GM04503 (cell line): ENCODE measurements at places on chromosomes 5 and 9.

GRCh38 chr5:7010591-7010990 lies 297.4 kb downstream of the TENT4A start:
- no peak for DNase-seq

DNA sequence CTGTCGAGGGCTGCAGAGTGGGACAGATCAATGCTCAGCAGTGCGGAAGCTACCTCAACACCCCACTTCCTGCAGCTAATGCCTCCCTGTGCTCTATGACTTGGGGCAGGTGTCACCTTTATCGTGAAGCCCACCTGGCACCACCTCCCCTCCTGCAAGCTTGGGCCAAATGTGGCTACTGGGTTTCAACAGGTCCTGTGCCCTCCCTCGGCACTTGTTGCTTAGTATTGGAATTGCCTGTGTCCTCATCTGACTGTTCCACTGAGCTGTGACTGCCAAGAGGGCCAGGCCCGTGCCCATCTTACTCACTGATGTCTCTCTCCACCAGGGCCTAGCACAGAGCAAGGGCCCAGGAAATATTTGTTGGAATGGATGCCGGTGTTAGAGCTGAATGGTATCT lies 9.4 kb downstream of the SLC27A4 start:
- DNase-seq, result no peak

DNA sequence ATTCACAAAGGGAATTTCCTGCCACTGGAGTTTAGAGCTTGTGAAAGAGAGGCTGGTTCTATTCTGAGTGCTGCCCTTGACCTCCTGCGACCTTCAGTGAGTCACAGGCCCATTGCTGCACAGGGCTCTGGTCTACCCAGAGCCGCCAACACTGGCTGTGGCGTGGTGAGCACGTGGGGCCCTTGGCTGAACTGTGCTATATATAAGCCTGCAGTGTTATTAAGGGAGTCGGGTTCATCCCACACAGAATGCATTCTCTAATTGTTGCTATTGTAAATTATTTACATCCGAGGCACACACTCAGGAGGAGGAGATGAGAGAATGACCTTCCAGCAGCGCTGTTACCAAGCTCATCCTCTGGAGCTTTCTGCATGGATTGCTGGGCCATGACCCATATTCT lies 47.1 kb downstream of the BRINP1 start:
- DNase-seq, result no peak

DNA sequence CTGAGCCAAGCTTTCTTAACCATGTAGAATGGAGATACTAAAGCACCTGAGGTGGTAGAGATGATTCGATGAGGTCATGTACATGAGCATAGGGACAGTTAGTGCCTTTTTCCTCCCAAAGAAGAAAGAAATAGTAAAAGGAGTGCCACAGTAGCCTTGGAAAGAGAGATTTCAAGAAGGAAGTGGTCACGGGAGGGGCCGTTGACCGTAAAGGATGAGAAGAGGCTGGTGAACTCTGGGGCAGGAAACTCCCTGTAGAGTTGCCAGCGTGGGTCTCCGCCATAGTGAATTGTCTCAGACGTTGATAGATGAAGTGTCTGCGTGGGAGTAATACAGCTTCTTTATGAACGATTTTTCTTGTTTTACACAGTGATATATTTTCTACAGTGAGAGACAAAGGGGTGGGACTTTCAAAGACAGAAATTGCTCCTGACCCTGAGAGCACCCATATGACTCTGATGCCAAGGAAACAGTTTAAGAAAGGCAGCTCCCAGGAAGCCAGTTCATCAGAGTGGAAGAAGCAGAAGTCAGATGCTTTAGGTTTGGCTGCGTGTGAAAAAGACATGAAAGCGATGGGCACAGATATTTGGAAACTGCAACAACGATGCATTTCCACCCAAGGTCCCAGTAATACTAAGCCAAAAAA lies 41.3 kb downstream of the UGCG start:
- no peak for DNase-seq

- peak; percentile 65 for DNase-seq
Measured at GRCh38 chr5:15620501-15620900, 120.5 kb downstream of the FBXL7 start.

DNA sequence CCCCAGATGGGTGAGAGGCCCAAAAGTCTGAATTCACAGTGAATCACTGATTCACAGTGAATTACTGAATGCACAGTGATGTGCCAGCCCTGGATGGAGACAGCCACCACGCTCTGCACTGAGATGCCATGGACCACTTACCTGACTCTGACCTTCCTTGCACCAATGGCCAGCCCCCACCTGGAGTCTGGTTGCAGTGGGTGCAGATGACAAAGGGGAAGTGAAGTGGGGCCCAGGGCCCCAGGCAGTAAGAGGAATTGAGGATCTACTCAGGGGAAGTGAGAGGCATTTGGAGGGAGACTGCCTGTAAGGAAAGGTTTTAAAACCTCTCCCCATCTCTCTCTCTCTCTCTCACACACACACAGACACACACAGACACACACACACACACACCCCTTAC lies 412.1 kb downstream of the CYLC2 start:
- no peak for DNase-seq

- DNase-seq, result no peak
Measured at GRCh38 chr9:81132318-81132717, 557.0 kb downstream of the TLE1 start.

GRCh38 chr9:134178394-134178767 lies 14.0 kb upstream of the RNU6ATAC start:
- DNase-seq, result no peak

- no peak for DNase-seq
Measured at GRCh38 chr5:149656576-149657182, 73.4 kb upstream of the PPARGC1B start.

GRCh38 chr9:134191455-134192209 lies 27.3 kb upstream of the RNU6ATAC start:
- DNase-seq, result no peak

GRCh38 chr5:139659695-139660101 lies 11.5 kb downstream of the CXXC5 start:
- no peak for DNase-seq

DNA sequence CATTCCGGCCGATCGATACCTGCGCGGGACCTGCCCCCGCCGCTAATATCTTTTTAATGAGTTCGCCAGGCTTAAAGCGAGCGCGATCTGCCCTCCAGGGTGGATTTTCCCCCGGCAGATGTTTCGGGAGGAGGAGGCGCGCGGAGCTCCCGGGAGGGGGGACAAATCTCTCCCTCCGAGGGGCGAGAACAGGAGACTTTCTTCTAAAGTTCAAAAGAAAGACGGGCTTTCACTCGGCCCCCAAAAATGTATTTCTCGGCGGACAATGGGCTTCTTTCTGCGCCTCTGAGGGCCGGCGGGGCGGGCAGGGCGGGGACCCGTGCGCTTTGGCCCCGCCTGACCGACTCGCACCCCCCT lies 4.1 kb upstream of the PRDM12 start:
- no peak for DNase-seq

DNA sequence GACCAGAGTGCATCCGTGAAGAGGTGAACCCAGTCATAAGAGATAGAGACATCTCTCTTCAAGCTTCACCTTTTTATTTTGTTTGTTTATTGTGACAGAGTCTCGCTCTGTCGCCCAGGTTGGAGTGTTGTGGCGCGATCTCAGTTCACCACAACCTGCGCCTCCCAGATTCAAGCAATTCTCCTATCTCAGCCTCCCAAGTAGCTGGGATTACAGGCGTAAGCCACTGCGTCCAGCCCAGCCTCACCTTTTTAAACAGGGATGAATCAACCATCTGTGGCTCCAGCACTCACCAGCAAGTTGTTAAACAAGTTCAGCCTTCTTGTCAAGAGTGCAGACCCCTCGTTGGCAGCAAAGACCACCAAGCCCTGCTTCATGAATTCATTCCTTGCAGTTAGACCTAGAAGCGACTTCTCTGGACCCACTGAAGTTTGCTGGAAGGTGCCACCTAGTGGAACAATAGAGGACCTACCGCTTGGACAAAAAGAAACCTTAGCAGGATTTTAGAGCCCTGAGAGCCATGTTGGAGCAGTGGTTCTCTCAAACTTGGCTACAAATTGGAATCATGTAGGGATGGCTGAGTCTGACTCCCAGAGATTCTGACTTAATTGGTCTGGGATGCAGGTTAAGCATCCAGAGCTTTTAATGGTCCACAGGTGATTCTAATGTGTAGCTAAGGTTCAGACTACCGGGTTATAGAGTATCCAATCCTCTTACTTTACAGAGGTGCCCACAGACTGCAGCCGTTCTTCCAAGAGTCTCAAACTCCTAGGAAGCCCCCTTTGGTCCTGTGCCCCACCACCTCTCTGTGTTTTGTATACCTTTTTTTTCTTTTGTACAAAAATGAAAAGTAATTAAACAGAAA lies 10.5 kb upstream of the GALNT10 start:
- DNase-seq, result no peak

DNA sequence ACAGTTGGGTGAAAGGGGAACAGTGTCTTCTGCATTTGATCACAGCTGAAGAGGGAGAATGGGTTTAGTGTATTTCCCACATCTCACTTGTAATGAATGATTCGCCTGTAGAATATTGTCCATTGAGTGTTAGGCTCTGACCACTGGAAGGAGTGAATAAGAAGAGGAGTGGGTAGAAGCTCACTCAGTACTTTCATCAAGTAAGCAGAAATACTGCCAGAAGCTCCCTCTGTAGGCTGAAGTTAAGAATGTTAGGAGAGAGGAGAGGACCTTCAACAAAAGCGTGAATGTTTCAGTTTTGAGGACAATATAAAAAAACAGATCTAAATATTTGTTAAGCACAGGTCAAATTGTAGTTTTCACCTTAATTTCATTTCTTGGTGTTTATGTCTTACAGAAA lies 27.5 kb downstream of the FSD1L start:
- no peak for DNase-seq

DNA sequence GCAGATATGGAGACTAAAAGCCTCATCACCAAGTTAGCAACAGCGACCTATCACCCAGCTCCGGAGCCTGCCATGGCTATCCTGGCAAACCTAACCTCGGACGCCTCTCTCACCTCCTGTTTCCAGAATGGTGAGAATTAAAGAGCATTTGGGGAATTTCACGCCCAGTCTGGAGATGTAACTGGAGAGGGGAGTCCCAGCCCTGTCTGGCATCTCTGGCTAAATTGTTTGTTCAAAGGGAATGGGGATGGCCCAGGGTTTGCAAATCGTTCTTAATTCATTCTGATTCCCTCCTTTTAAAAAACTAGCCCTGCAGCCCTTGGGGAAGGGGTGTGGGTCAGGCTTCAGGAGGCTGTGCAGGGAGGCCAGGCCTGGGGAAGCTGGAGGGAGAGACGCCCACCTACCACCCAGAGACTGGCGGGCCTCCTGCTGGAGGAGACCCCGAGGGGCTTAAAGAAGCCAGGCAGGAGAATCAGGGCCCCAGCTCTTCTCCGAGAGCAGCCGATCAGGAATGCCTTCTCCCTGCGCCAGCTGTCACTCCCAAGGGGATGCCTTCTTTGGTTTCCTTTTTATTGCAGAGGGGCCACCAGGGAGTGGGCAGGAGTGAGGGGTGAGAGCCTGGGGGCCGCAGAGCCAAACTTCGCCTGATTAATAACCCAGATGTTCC lies 964 bp upstream of the COL5A1 start:
- no peak for DNase-seq

DNA sequence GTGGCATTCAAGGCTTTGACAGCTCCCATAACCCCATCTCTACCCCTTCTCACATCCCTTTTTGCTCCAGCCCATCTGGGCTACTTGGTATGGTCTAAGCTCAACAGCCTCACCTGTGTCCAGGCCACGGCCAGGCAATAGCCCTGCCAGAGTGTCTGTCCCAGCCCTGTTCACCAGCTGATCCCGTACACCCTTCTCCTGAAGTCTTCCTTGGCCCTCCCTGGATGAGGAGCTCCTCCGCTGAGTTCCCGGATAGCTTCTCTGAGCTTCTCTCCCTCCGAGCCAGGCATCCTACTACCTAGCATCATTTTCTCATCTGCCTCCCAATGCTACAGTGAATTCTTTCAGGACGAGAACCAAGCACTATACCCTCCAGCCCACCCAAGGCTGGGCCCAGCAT lies 208.2 kb downstream of the DAB2IP start:
- DNase-seq, result no peak

DNA sequence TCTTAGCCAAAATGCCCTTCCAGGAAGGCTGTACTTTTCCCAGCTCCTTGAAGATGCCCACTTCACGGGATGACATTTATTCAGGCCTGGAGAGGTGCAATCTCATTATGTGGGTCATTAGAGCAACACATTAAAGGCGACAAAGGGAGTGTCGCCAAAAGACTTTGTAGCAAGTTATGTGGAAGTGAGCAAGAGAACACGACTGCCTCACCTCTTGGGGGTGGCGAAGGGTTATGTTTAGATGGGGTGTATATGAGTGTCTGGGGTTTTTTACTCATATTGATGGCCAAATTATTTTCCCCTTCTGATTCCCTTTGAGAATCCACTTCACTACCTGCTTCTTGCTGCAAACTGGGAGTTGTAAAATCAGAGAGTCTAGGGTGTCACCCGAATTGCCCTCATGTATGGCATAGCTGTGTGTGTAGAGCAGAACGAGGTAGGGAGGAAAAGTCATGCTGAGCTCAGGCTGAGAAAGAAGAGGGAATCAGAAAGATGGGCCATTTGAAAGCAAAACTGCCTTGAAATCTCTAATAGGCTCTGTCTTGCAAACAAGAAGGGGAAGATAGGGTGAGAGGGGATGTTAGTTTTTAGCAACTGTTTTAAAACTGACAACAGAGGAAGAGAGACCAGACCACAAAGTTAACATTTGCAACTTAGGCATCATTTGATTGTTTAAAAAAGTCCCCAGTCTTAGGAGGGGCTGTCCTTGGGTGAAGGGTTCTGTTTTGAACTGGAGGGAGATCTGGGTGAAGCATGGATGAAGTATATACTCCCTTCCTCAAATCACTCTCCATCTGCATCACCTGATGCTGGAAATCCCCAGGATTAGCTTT lies 97.1 kb upstream of the IL12B start:
- DNase-seq, result no peak

DNA sequence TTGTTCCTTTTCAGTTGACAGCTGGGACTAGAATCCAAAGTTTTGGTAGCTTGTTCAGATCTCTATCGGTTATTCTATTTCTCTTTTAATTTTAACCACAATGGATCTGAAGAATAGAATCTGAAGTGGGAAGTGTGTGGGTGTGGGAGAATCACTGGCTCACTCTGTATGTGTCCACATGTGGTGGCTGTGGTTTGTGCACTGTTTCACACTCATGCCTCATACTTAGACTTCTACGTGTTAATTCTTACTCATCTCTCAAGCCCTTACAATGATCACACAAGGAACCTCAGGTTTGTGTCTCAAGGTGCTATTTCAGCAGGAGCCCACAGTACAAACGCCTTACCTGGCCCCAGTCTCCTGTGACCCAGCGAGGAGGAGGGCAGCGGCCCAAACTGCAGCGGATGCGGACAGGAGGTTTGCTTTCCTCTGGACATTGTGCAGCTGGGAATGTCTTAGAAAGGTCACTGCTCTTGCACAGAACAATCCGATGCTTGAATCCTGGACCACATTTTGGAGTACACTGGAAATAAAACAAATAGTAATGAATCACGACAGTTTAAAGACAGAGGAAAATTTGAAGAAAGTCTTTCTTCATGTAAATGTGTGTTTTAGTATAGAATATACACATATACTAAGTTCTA lies 309.1 kb downstream of the ADAMTS6 start:
- no peak for DNase-seq

GRCh38 chr5:58454025-58454424 lies 5.9 kb downstream of the PLK2 start:
- no peak for DNase-seq

- no peak for DNase-seq
Measured at GRCh38 chr9:123686131-123686828, 243.6 kb downstream of the DENND1A start.
